Fibroblast of lung (primary cell): ENCODE measurements at places on chromosomes 2 and 18. TPM values are rescaled to one million over a fixed set of nuclear protein-coding genes. Genes with fewer than 3 reads are reported as not detected.

Gene CMPK2
- total RNA-seq, result 0.26 and 0.33 TPM in 2 replicates

Gene CD8B
- not detected in 2 replicates for total RNA-seq

Gene CYP20A1
- 36.3 and 48.0 TPM in 2 replicates for total RNA-seq

Gene SPP2
- not detected in 2 replicates for total RNA-seq

Gene LBH
- total RNA-seq, result 351 and 926 TPM in 2 replicates

Gene TMEM247
- not detected in 2 replicates for total RNA-seq

Gene PLGLB2
- total RNA-seq, result 1.3 and 1.7 TPM in 2 replicates

Gene SERPINB4
- not detected in 2 replicates for total RNA-seq

DNA sequence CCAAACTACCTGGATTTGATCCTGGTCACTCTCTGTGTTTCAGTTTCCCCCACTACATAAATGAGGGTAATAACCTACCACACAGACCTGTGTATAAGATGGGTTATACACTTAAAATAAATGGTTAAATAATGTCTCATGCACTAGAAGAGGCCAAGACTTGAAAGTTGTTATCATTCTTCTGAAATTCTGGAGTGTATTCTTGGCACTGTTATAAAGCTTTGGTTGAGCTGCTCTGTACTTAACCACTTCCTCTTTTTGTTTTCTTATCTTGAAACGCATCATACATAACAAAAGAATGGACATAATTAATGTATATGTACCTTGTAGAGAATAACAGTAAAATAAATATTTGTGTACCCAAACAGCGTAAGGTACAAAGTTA is 281.0 kb downstream of the AFF3 start:
- peak; percentile 89 for DNase-seq

DNA sequence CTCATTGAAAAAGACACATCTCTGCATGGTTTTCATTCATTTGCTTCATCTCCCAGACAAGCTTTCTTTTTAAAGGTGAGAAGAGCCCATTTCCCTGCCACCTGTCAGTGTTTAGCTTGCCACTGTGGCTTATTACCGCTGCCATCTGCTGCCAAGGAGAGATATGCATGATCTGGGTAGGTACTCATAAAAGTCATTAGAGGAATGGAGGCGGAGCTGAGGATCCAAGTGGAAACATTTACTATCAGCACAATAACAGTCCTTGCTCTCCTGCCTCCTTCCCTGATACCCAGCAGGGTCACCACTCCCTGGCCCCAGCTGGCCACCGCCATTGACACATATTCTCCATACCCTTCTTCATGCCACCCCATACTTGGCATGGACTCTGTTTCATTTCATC is 390.4 kb downstream of the TSN start:
- no peak for DNase-seq

- DNase-seq, result peak; percentile 91
These were observed 31.4 kb downstream of the COLEC11 start for GRCh38 chr2:3626118-3626811.

- no peak for DNase-seq
These were observed 63.5 kb upstream of the ST3GAL5 start for GRCh38 chr2:85952196-85952734.

GRCh38 chr2:96146881-96147592 is 1.8 kb upstream of the DUSP2 start:
- no peak for DNase-seq

DNA sequence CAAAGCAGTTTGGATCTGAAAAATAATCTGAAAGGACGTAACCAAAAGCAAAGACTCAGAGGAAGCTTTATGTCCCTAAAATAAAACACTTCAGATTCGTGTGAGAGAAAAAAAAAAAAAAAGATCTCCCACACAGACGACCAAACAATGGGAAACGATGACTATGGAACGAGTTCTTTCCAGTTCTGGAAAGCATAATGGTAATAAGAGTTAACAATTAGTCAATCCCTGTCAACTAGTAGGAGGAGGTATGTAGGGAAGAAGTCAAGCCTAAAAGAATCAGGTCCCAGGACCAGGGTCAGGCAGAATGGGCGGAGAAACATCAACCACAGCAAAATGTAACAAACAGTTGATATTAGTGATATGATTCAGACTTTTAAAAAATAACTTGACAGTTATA is 170.3 kb upstream of the SETBP1 start:
- DNase-seq, result no peak

DNA sequence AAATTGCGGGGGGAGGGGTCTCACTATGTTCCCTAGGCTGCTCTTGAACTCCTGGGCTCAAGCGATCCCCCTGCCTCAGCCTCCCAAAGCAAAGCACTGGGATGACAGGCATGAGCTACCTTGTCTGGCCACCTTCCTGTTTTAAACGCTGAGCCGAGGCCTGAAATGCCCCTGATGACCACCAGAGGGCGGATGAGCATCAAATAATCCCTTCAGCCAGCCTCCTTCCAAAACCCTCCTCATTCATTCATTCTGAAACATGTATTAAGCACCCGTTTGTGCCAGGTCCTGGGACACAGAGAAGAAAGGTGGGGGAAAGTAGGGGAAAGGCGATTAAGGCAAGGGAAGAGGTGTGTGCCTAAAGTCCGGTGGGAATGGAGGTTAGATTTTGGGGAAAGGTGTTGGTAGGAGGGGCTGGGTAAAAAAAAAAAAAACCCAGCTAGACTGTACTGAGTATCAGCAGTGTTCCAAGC is 30.7 kb upstream of the PTMA start:
- peak; percentile 83 for DNase-seq

DNA sequence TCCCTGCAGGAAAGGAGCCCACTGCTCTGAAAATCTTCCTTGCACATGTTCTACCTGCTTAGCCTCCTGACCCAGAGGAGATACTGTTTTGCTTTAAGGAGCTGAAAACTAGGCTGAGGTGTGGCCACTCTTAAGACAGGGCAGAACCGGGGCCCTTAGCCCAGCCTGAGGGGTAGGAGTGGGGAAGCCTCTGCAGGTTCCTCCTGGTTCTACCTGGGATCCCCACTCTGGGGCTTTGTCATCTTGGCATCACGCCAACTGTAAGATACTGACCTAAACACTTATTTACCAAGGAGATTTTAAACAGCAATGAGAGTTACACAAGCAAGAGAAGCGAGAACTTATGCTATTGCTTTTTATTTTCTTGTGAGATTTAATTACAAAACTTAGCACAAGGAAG is 86.9 kb downstream of the KCTD1 start:
- no peak for DNase-seq

DNA sequence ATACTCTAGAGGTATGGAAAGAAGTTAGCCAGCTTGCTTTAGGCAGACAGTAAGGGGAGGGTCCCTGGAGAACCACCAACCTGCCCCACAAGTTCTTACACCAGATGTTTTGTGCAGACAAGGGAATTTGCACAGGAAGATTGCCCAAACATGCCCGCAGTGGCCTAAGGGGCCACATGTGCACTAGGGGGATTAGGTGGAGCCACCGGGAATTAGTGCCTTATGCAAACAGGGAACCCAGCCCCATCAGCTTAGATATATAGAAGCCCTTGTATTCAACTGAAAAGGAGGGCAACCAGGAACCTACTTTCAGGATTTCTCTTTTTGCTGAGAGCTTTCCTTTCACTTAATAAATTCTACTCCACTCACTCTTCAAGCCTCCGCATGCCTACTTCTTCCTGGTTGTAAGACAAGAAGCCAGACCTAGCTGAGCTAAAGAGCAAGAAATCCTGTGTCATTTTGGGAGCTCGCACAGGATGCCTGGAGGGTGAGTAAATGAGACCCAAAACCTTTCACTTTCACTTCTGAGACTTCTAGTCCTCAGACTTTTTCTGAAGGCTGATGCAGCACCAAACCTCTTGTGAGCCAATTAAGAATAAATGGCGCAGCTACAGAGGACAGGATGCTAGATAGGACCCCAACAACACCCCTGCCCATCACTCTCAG is 146.3 kb downstream of the GCA start:
- no peak for DNase-seq

DNA sequence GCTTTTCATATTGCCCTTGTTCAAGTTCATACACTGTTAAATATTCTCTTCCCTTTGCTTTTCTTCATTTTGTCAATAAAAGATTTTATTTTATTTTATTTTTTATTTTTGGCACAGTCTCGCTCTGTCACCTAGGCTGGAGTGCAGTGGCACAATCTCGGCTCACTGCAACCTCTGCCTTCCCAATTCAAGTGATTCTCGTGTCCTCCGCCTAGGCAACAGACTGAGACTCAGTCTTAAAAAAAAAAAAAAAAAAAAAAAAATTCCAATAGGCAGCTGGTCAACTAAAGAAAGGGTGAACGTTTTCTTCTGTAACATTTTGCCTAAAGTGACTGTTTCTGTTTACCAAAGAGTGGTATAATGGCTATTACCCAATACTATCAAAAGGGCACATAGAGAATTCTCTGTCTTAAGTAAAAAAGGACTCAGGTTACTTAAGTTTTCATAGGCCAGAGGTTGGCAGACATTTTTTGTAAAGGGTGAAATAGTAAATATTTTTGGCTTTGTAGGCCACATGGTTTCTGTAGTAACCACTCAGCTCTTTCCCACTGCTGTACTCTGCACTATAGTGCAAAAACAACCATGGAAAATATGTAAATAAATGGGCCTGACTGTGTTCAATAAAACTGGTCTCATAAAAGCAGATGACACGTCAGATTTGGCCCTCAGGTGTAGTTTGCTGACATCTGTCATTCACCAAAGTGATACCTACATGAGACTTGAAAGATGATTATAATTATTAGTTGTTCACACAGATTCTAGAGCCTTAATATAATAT is 113.4 kb downstream of the MIB1 start:
- DNase-seq, result no peak

DNA sequence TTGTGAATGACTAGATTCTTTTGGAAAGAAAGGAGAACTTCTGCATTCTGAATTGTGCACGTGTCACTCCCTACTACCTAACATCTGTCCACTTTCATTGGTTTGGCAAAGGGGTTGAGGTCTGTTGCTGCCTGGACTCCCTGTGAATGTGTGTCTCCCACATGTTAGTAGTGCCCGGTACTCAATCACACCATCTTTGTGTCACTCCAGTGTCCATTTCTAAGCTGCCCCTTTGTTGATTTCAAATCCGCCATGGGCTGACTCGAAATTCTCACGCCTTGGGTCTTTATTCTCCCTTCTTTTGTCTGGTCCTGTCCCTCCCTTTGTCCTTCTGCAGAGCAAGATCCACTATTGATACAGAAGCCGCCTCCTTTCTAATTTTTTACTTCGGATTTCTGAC is 7.5 kb downstream of the DPYSL5 start:
- no peak for DNase-seq

GRCh38 chr18:29271501-29271900 is 1094.6 kb upstream of the CDH2 start:
- DNase-seq, result peak; percentile 61

DNA sequence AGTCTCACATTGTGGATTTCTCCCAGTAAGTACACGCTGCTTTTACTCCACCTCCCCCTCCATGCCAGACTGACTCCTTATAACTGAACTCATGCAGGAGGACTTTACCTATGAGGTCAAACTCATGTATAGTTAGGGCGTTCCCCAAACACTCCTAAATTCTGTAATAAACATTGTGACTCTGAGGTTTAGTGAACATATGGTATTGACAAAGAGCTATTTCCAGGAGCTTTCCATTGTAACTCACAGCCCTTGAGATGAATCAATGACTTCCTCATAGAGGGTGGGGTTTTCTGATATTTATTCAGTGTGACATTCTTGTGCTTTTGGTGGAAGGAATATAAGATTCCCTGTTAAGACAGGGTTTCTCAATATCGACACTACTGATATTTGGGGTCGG is 337.4 kb upstream of the SLC14A2 start:
- DNase-seq, result no peak

DNA sequence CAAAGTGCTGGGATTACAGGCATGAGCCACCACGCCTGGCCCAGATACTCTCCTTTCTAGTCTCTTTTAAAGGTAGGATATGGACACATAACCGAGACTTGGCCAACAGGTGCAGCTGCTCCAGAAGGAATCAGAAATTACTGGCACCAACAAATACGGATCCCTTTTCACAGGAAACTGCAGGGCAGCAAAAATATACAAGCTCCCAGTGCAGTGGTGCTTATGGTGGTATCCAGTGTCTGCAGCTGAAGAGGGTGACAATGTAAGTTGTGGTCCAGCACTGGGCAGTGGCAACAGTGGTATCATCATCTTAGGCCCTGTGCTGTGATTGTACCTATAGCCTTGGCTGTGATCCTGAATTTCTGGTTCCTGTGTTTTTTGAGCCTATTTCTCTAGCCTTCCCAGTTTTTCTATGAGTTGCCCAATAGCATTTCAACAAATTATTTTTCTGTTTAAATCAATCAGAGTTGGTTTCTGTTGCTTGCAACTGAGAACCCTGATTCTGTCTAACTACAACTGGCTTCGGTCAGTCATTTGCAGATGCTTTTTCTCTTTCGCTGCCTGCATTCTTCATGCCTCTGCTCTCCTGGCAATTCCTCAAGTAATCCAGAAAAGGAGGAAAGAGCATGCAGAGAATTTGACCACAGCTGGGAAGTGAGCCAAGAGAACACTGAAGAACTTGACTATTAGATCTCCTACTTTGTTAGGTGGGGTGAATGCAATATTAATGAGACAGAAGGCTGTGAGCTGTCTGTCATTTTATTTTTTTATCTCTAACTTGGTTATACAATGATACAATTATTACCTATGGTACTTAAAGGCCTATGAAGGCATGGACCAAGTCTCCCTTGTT is 30.8 kb upstream of the EML4 start:
- DNase-seq, result peak; percentile 99

- no peak for DNase-seq
These were observed 202.2 kb downstream of the SOX11 start for GRCh38 chr2:5894355-5894754.

DNA sequence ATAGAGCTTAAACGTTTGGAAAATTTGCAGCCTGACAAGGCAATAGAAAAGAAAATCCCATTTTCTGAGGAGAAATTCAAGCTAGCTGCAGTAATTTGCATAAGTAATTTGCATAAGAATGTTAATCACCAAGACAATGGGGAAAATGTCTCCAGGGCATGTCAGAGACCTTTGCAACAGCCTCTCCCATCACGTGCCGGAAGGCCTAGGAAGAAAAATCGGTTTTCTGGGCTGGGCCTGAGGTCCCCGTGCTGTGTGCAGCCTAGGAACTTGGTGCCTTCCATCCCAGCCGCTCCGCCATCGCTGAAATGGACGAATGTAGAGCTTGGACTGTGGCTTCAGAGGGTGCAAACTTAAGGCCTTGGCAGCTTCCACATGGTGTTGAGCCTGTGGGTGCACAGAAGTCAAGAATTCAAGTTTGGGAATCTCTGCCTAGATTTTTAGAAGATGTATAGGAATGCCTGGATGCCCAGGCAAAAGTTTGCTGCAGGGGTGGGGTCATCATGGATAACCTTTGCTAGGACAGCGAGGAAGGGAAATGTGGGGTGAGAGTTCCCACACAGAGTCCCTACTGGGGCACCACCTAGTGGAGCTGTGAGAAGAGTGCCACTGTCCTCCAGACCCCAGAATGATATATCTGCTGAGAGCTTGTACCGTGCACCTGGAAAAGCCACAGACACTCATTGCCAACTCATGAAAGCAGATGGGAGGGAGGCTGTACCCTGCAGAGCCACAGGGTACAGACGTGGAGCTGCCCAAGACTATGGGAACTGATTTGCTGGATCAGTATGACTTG is 164.6 kb downstream of the GULP1 start:
- no peak for DNase-seq

DNA sequence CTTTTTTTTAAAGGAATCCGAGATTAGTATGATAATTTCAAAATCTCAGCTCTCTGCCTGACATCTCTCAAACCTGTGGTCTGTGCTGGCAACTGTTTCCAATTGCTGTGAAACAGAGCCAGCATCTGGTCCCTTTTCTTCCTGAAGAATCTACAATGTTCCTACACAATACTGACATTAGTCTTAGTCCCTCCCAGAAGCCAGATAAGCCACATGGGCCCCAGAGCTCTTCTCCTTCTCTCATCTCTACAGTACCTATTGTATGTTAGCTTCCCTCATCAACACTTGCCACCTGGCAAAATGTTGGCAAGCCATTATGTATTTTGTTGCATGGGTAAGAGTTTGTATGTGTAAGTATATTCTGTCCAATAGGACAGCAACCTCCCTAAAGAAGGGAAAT is 62.9 kb upstream of the CDKL4 start:
- peak; percentile 17 for DNase-seq
